ENCODE measurements at places on chromosomes 11 and 22.

GRCh38 chr11:133163463-133164419 is 368.6 kb downstream of the OPCML start:
- peak; percentile 6 for DNase-seq

DNA sequence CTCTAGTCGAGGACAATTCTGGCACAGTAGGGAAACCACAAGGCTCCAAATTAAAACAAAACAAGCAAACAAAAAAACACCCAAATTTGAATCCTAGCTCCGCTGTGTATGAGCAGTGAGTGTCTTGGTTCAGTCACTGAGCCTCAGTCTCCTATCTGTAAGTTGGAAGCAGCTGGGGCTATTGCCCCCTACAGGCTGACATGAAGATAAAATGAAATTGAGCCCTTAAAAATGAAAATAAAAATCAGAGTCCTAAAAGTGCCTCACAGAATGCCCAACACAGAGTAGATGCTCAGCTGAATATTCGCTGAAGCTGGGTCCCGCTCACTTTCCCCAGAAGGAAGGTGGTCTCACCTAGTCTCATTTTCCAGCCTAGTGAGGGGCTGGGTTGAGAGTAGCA is 65.2 kb downstream of the PDE2A start:
- DNase-seq = no peak

DNA sequence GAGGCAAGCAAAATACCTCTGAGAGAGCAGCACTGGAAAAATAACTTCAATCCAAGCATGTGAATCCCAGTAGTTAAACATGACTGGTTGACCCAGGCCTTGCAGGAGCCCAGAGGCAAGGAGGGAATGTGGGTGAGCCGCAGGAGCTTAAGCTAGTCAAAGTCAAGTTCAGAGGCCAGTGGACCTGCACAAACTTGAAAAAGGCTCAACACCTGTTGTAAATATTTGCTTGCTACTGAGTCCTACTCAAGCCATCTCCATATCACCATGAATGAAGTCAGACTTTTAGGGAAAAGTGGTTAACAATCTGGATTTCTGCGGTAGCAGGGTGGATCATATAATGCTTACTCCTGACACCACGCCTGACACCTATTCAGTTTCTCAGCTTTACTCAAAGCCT is 4.8 kb upstream of the CAT start:
- no peak for DNase-seq

DNA sequence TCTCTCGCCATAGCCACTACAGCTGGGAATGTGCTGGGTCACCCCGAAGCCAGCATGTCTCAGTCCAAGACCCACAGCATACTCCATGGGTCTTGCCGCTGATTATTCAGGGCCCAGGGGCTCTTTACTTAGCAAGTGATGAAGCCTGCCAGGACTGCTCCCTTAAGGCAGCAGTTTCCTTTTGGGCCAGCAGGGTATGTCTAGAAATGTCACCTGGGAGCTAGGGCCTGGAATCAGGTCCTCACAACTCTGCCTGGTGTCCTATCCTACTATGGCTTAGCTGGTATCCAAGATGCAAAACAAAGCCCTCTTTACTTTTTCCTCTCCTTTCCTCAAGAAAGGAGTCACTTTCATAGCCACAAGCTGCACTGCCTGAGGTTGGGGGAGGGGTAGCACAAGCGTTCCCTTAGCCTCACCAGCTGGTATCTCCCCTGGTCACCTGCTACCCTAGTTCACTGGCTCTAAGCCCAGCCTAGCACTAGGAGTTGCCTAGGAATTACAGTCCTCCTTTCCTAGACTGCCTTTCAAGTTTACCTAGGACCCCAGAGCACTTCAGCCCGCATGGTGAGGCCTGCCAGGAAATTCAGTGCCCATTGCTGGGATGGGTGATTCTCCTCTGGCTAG is 22.6 kb upstream of the NCR3LG1 start:
- DNase-seq = no peak

DNA sequence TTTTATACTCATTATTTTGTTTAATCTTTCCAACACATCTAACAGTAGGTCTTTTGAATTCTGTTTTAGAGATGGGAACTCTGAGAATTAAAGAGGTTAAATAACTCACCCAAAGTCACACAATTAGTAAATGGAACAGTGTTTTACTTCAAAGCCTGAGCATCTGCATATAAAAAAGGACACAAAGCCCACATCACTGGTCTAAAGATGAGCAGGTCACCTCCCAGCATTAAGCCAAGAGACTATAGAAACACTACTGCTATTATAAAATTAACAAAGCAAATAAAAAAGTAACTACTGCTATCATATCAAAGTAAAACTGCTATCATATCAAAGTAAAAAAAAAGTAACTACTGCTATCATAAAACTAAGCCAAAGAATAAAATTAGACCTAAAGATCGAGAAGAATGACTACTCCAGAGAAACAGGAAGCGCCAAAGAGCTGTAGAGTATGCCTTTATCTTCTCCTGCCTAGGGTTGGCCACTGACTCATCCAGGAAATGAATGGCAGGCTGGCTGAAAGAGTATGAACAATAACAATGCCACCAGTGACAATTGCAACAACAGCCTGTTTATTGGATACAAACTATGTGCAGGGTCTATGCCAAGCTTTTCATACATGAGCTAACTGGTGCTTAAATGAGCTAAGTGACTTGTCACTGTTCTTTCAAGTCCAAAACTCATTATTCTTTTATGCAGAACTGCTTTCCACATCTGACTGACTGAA is 1153.0 kb upstream of the TENM4 start:
- no peak for DNase-seq

Measured in GM04503 (cell line).